ENCODE measurements at places on chromosomes 4 and X.

DNA sequence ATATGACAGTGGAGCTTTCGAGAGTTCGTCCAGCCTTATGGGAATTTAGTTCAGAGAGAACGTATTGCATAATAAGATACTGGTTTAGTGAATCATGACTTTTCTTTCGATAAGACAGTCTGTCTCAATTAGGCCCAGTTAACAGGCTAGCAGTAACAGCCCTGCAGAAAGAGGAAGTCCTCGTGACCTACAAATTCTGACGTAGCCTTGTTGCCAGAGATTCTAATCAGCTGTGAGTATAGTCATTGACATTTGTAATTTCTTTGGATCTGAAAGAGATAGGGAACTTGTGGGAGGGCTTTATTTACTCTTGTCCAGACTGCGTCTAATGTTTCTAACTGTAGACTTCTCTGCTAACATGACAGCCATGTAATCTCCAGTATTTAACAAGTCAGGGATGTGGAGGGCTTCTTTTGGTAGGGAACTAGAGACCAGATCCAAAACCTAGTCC lies 15.8 kb downstream of the ART3 start:
- DNase-seq, result peak; percentile 55

- peak; percentile 73 for DNase-seq
Measured at GRCh38 chr4:99403380-99404184, 31.6 kb downstream of the ADH7 start.

- DNase-seq, result no peak
Measured at GRCh38 chr4:101123231-101123630, 224.1 kb downstream of the PPP3CA start.

GRCh38 chrX:136130931-136131833 lies 16.2 kb upstream of the FHL1 start:
- peak; percentile 62 for DNase-seq

DNA sequence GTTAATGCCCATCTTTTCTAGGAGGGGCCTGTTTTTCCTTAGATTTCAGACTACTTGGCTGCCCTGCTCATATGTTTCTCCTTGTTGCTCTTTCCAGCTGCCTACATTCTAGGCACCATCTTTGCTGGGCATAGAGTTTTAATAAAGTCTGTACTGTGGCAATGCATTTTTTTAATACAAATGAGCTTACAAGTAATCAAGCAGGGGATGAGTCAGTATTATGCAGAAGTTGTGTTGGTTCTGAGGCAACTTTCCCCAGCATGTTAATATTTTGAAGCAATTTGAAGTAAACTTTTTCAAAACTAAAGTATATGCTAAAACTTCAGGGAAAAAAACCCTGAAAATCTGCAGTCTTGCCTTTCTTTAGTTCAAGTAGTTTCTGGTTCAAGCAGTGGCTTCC lies 372.0 kb upstream of the GATB start:
- DNase-seq, result no peak

GRCh38 chr4:83071116-83071515 lies 36.1 kb downstream of the COPS4 start:
- DNase-seq, result no peak

- DNase-seq, result no peak
Measured at GRCh38 chr4:137531168-137531985, 917 bp downstream of the PCDH18 start.

GRCh38 chrX:153500676-153501280 lies 6.0 kb downstream of the BGN start:
- no peak for DNase-seq

DNA sequence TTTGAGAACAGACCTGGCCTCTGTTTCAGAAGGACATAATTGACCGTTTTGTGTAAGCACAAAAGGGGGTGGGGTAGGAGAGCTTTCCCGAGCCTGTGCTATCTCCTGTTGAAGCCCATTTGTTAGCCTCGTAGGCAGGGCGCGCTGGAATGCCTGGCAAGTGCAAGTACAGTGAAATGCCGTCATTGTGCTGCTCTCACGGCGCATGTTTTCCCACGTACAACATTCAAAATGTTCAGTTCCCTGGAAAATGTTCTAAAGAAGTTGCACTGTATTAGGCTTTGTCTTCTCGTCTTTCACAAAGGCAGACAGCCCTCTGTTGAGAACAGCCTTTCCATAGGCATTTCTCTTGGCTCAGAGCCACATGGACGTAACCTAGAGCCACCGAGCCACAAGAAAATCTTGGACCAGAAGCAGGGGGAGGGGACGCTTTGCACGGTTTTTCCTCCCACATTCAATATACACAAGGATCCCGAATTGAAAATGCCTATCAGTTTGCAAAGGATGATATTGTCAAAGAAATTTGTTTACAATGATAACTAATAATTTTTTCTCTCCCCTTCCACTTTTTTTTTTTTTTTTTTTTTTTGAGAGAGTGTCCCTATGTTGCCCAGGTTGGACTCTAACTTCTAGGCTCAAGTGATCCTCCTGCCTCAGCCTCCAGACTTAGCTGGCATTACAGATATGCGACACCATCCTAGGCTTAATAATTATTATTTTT lies 54.6 kb upstream of the RAPGEF2 start:
- peak; percentile 38 for DNase-seq

DNA sequence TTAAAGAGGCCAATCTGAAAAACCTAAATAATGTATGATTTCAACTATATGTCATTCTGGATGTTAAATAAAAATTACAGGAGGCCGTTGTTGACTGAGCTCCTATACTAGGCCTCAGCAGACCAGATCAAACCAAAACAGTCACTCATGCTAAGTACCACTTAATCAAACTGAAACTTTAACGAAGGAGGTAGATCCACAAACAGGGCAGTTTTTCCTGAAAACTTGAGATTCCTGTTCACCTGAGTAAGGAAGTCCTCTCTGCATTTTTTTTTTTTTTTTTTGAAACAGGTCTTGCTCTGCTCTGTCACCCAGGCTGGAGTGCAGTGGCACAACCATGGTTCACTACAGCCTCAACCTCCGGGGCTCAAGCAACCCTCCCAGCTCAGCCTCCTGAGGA lies 27.7 kb downstream of the MANBA start:
- no peak for DNase-seq

- DNase-seq, result no peak
Measured at GRCh38 chrX:42846741-42847140, 68.8 kb upstream of the PPP1R2C start.

Measured in AG09319 (cell line).